ENCODE measurements at places on chromosomes 12 and 14.

DNA sequence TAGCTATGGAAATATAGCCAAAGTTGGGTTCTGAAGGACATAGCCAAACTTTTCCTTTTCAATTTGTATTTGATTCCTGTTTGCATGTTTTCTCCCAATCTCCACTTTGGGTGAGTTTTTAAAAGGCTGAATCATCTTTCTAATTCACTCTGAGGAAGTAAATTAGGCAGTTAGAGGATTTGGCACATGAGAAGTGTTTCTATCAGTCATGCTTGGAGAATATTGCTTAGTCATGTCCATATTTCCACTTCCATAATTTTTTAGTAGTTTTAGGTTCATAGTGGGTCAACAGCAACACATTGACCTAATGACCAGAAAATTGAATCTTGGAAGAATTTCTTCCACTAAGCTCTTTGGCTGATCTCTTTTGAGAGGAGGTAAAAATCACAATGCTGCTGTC, 21.8 kb downstream of the IRAK3 start:
- no peak for DNase-seq

GRCh38 chr12:30996255-30996654, 69.7 kb downstream of the TSPAN11 start:
- no peak for DNase-seq

DNA sequence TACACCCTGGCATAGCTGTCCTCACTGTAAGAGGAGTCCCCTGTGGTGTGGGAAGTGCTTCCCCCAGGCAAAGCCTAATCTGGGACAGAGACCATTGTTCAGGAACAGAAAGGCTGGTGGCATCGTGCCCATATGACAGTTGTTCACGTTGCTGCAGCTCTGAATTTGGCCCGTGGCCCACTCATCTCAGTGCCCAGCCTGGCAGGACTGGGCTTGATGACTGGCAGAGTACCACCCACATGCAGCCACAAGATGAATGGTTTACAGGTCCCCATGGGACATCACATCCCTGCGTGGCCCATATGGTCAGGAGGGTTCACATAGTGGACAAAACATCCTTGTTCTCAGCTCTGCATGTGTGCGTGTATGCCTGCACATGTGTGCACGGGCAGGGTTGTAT, 17.5 kb downstream of the IQSEC3 start:
- no peak for DNase-seq

DNA sequence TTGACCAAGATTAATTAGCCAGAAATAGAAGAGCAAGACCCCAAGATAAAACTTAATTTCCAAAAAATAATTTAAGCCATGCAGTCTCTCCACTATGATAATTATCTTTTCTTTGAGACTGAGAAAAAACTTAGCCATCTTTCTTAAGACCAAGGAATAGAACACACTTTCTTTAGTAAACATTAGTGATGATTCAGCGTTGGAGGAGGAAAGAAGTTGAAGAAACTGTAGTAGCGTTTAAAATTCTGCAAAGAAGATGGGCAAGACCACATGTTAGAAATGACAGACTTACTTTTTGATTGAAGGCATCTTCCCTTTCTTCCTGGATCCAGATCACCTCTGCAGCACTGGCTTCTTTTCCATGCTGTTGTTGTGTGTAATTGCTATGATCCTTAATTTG, 124.8 kb upstream of the RASSF8 start:
- no peak for DNase-seq

DNA sequence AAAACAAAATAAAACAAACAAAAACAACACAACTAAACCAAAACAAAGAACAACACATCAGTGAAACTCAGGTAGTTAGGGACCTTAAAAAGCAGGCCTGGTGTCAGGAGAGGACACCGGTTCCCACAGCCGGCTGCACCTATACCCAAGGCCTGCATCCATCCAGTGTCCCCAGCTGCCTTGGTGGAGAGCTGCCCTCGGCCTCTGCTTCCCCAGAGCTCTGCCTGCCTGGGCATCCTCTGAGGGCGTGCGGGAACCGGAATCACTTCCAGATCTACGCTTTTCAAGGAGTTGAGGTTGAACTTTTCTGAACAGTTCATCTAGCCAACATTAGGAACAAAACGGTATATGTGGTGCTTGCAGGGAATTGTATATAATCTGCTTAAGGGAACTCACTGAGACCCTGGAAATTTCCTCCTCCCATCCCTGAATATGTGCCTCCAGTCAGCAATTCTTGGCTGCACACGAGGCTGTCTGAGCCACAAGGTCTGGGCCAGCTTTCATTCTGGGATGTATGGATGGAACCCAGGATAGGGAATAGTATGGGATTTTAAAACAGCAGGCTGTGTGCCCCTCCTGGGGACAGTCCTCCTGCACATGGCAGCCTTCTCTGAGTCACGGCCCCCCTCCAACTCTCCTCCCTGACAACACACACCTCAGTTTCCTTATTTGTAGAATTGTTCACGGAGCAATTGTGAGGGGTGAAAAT, 319.0 kb upstream of the RTL1 start:
- DNase-seq, result no peak

DNA sequence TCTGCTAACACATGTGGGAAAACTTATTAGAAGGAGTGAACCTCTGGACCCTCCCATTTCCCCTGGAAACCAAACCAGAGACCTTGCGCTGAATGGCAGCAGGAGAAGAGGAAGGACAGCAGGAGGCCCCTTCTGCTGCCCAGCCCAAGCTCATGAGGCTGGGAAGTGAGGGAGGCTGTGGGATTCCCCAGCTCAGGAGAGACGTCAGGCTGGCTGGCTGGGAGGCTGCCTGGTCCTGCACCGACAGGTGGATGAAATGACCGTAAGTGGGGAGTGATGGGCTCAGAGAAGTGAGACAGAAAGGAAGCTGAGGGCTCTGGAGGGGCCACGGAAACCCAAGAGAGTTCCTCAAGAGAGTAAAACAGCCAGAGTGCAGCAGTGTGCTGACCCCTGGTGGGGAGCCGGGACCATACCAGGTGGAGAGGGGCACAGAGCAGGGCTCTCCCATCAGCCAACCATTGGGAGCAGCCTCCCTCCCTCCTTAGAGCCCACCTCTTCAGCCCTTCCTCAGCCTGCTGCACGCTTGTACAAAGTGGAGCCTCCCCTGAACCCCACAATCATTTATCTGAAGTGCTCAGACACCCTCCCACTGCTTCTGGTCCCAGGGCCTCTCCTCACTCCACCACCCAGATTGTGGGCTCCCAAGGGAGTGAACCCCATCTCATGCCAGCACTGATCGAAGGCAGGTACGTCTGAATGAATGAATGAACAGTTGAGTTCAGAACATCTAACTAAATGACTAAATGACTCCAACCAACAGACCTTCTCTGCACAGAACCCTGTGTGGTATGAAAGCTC, 14.0 kb downstream of the TAMALIN start:
- peak; percentile 45 for DNase-seq

- no peak for DNase-seq
Measured at GRCh38 chr14:50874757-50875156, 2.9 kb downstream of the ABHD12B start.

DNA sequence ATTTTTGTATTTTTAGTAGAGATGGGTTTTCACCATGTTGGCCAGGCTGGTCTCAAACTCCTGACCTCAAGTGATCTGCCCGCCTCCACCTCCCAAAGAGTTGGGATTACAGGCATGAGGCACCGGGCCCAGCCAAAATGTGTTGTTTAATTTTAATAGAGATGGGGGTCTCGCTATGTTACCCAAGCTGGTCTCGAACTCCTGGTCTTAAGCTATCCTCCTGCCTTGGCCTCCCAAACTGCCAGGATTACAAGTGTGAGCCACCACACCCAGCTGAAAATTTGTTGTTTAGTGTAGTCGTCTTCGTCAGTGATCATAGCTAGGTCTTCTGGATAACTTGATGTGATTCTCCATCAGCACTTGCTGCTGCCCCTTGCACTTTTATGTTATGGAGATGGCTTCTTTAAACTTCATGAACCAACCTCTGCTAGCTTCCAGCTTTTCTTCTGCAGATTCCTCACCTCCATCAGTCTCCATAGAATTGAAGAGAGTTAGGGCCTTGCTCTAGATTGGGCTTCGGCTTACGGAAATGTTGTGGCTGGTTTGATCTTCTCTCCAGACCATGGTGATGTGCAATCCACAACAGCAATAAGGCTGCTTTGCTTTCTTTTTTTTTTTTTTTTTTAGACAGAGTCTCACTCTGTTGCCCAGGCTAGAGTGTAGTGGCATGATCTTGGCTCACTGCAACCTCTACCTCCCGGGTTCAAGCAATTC, 13.0 kb downstream of the ISCU start:
- no peak for DNase-seq

DNA sequence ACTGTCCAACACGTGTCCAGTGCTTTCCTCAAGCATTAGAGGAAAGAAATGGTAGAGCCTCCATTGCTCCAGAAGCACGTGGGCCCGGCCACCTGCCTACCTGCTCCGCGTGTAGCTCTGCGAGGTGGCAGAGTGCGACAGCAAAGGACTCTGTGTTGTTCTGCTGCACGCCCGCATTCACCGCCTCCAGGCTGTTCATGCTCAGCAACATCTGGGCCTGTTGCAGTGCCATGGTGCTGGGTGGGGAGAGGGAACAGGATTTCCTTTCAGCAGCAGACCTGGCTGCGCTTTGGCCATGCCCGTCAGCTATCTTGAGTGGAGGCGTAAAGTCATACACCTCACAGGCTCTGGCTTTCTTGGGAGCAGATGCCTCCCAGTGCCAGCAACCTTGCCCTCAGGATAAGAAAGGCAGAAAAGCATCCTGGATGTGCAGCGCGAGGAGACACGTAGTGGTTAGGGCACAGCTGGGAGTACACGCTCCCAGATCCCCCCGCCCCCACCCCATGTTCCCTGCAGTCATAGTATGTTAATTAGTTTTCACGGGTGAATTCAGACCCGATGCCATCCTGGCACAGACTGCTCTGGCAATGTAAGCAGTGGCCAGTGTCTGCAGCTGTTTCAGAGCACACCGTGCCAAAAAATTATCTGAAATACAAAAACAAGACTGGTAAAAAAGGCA, 25.1 kb downstream of the ANAPC5 start:
- DNase-seq, result no peak

GRCh38 chr12:9730591-9730990, 2.3 kb downstream of the CLECL1 start:
- no peak for DNase-seq

DNA sequence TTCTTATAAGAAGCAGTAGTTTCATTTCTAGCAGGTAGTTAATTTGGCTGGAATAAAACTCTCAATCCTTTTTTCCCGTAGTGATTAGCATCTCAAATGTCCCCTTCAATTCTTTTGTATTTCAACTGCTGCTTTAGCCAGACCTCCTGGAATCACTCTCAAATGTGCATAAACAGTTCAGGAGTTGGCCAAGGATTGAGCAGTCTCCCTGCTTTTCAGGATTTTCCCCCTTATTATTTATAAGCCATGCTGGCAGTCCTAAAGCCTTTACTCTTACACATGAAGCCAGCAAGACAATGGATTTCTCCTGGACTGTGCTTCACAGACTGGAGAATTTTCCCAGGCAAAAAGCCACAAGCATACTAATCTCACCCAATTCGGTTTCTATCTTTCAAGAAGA, 950.1 kb downstream of the VRK1 start:
- no peak for DNase-seq

- no peak for DNase-seq
Measured at GRCh38 chr12:131208425-131208824, 254.7 kb downstream of the ADGRD1 start.

- DNase-seq, result no peak
Measured at GRCh38 chr12:6538420-6539313, 4.3 kb downstream of the GAPDH start.

- no peak for DNase-seq
Measured at GRCh38 chr14:92462568-92462967, 51.0 kb upstream of the RIN3 start.

DNA sequence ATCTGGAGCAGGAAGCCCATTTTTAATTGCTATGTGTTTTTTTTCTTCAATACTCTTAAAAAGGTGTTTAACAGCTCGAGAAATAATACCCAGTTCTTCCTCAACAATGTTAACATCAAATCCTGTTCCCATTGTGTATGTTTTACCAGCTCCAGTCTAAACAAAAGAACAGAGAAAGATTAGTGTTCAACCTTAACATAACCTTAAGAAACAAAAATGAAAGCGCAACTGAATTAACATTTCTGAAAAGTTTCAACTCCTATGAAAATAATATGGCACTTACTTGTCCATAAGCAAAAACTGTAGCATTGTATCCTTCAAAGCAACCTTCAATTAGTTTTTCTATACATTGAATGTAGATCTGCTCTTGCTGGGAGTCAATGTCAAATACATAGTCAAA, 73.2 kb downstream of the KIF21A start:
- DNase-seq, result no peak

GRCh38 chr12:113820309-113820708, 145.8 kb downstream of the RBM19 start:
- no peak for DNase-seq

GRCh38 chr12:92614502-92614901, 88.3 kb upstream of the PLEKHG7 start:
- no peak for DNase-seq

DNA sequence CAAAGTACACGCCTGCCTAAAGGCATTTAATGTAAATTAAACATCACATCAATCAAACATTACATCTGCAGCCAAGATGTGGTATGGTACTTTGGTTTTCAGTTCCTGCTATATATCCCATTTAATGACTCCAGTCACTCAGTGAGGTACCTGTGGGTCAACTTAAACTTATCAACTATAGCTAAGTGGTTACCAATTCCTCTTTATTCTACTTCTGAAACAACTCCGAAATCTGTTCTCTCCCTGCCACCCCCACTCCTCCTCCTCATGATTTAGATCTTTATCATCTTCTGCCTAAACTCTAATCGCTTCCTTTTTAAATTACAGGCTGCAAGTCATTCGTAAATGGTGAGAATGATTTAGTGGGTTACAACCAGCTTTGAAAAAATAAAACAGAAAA, 57.9 kb downstream of the BCL2L14 start:
- DNase-seq, result no peak

DNA sequence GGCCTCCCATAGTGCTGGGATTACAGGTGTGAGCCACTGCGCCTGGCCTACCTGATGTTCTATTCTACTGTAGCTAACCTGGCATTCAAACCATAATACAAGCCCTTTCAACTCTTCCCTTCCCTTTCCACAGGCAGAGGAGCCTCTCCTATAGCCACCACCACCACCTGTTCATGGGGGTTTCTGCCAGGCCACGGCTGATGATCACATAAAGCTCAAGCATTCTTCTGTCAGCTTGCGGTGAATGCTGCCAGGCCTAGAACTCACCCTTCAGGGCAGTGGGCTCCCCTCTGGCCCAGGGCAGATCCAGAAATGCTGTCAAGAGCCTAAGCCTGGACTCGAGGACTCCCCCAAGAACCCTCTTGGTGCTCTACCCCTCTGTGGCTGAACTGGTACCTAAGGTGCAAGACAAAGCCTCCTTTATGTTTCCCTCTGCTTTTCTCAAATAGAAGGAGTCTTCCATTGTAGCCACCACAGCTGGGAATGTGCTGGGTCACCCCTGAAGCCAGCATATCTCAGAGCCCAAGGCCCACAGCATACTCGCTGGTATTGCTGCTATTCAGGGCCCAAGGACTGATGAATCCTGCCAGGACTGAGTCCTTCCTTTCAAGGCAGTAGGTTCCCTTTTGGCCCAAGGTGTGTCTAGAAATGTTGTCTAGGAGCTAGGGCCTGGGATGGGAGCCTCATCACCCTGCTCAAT, 3.4 kb upstream of the DLGAP5 start:
- DNase-seq, result no peak

GRCh38 chr12:124603831-124604251, 36.4 kb upstream of the NCOR2 start:
- no peak for DNase-seq

Data from activated T-helper 1 cell treated with Interleukin-2 at 50 U/mL for 16 hours (primary cell).